ENCODE measurements at places on chromosomes 7 and 10. TPM values are rescaled to one million over a fixed set of nuclear protein-coding genes. Genes with fewer than 3 reads are reported as not detected.

DNA sequence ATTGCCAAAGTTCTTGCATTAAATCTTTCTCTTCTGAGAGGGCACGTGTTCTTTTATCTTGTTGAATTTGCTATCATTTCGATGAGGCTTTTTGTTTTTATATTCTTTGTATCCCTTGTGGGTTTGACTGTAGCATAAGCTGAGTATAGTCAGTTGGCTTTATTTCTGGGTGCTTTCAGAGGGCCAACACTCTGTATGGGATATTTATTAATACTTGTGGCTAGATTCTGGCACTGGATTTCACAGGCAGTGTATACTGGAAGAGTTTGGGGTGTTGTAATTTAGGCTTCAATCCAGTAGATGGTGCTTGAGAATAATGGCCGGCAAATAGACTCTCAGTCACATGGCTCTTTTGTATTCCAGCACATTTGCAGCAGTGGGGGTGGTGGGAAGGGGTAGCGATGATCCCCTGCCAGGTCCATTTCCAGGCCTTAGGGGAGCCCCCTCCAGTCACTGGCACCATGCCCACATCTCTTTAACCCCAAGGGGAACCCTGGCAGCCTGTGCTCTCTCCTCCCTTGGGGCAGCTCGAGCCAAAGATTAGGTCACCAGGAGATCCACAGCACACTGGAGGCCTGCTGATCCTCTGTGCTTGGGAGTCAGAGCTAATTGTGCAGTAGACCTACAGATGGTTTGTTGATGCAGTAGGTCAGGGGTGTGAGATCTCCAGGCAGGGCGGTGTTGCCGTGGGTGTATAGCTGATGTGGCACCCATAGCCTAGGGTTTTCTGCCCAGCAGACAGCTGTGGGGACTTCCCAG, 81.8 kb downstream of the PTPN20 start:
- peak; percentile 3 for DNase-seq

STAG3 gene
- 0.13 TPM for total RNA-seq

DNA sequence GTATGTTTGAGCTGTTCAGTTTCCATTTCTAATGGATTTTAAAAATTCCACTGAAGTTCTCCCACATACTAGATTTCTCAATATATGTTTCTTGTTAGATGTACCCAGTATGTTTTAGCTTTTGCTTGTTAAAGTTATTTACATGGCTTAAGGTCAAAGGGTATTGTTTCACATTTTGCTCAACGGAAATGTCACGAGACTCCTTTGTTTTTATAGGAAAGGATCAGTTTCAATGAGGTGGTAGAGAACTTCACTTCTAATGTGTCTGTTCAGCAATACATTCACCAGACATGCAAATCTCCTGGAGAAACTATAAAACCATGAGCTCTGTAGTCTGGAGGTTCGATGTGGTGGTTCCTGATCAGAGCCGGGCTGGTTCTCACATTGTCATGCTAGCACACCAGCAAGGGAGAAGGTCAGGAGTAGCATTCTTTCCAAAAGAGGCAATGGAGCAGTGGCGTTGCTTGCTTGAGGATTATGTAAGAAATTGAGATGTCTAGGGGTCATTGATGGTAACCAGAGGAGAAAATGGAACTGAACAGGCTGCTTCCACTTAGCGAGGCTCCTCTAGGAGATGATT, 114.0 kb downstream of the RAB18 start:
- DNase-seq, result peak; percentile 5

DNA sequence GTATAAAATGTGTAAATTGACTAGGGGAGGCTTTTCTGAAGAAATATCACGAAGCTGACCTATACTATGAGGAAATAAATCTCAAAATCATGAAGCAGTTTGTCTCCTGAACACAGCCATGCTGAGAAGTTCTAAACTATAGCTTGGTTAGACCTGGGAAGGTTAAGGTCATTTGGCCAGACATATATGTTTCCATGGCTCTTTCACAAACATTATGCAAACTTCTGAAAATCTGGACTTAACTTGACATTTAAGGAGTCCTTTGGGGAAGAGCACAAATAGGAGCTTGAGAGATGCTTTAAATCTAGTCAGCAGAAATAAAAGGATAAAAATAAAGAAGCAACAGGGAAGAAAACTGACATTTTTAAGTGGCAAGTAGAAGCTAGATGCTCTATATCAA, 115.9 kb upstream of the MEOX2 start:
- peak; percentile 2 for DNase-seq

DNA sequence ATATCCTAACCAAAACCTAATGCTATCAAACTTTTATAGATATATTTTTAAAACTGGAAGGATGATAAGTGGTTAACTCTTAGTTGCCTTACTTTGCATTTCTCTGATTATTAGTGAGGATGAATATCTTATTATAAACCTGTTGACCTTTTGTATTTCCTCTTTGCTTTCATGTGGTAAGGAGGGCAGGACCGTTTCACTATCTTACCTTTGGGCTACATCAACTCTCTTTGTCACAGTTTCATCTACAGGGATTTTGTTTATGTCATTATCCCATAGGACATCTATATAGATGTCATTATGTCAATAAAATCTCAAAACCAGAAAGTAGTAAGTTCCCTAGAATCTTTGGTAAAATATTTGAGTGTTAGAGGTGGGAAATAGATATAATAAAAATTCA, 219.3 kb downstream of the THSD7A start:
- DNase-seq, result no peak

GRCh38 chr7:2720024-2720423, 32.0 kb downstream of the AMZ1 start:
- no peak for DNase-seq

FAM131B gene
- total RNA-seq, result 0.13 TPM

DNA sequence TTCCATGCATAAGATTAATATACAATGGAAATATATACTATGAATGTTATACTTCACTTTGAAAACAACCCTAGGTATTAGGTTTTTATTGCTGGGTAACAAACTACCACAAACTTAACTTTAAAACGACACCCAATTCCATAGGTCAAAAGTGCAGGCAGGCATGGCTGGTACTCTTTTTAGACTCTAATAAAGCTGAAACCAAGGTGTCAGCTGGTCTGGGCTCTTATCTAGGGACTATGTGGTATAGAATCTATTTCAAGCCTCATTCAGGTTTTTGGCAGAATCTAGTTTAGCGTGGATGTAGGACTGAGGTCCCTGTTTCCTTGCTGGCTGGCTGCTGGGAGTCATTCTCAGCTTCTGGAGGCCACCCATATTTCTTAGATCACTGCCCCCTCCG, 65.0 kb upstream of the TMEM168 start:
- no peak for DNase-seq

CALHM3 gene
- total RNA-seq, result not detected

DNA sequence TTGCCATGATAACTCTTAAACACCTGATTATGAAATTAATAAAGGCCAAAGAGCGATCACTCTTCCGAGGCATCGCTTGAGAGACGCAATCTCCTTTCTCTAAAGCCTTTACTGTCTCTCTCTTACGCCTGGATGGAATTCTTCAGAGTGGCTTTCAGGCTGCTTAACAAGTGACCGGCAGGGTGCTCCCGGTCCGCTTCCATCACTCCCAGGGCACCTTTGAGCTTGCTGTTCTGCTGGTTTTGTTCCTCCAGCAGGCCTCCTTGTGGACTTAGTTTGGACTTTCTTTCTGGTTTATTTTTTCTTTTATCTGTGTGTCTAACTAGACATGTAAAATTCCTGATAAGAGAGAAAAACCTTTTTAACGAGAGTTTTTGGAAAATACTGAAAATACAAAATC, 60.9 kb downstream of the MRPL32 start:
- no peak for DNase-seq

DNA sequence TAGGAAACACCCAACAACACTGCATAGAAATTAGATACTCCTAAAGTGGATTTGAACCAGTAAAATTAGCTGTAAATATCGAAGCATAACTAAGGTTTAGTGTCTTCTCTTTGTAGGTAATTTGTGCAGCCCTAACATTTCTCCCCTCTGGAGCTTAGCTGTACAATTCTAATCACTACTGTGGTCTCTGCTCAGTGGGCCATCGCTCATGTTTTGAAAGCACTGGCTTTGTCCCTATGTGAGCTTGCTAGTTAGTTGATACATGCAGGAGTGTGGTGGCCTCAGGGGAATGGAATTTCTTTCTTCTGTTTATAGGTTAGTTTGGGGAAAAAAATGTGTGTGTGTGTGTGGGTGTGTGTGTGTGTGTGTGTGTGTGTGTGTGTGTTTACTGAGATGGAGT, 373.1 kb downstream of the DPP6 start:
- no peak for DNase-seq

- peak; percentile 79 for DNase-seq
These were observed 358.1 kb downstream of the CRPPA start for GRCh38 chr7:16063221-16063620.

GRCh38 chr7:150411606-150412005, 32.5 kb downstream of the ZNF775 start:
- DNase-seq, result no peak

NRCAM gene
- 3.3 TPM for total RNA-seq

- no peak for DNase-seq
These were observed 1.2 kb upstream of the PLCE1 start for GRCh38 chr10:93992400-93993030.

ZCCHC24 gene
- total RNA-seq, result 2.7 TPM

DNA sequence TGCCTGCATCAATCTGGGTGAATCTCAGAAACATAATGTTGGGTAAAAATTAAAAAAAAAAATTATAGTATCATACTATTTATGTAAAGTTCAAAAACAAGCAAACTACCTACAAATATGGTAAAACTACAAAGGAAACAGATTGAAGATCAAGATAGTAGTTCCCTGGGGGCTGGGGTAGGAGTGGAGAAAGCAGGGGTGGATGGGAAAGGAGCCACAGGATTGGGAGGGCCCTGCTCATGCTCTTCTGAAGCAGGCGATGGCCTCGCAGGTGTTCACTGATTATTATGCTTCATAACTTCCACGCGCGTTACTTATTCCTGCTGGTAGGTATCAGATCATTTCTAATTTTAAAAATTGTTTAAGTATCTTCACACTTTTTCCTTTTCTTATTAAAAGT, 96.0 kb upstream of the GATA3 start:
- DNase-seq, result no peak

- DNase-seq, result no peak
These were observed 10.7 kb upstream of the OGA start for GRCh38 chr10:101828766-101829551.

SKIDA1 gene
- total RNA-seq, result 3.8 TPM

NPSR1 gene
- total RNA-seq, result not detected

DNA sequence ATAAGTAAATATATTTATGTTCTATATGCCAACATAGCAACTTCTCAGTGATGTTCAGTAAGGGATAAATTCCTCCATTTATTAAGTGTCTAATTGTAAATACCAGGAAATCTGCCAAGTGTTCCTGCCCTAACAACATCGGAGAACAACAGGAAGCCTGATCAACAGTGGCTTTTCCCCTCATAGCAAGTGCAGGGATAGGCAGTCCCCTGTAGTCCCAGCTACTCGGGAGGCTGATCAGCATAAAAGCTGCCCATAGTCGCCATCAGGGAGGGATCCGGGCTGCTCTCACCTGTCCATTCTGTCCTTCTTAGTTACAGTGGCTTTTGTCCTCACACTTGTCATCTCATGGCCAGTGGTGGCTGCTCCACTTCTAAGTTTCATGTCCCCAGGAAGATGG, 141.3 kb downstream of the IDE start:
- peak; percentile 66 for DNase-seq
